ENCODE measurements at places on chromosomes 13 and 19.

DNA sequence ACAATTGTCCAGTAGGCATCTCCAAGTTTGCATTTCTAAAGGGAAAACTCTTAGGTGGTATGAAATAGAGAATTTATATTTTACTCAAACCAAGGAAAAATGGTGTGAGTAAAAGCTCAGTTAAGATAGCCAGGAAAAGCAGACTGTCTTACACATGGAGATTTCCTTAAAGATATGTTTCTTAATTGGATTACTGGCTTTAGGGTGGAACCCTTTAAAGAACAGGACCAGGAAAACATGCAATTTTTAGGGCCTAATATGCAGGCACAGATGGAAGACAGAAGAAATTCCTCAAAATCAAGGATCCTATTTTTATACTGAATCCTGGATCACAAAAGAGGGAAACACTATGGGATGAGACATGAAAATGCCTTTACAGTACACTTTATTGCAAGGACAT is 100.3 kb upstream of the PCDH17 start:
- no peak for DNase-seq

GRCh38 chr19:2330632-2331284 is 2.3 kb downstream of the SPPL2B start:
- DNase-seq: no peak

- peak; percentile 66 for DNase-seq
These were observed at the start of gene LIN7B for GRCh38 chr19:49113762-49114629. Gene LIN7B (plus strand): TSS chr19:49114370. CDS start chr19:49114405, 35 bp downstream.

DNA sequence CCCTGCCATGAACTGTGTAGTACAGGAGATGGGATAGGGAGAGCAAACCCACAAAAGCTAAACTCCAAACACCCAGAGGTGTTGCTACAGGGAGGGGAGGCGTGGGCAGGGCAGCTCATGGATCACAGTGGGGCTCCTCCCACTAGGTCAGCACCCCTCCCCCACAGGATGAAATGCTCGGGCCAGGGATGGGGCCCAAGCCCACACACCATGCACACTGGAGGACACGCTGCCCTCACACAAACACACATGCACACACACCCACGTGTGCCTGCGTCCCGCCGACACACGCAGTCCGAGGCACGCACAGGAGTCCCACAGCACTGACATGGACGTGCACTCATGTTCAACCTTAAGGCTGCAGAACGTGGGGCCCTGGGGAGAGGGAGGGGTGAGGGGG is 6.0 kb upstream of the CCNP start:
- no peak for DNase-seq

DNA sequence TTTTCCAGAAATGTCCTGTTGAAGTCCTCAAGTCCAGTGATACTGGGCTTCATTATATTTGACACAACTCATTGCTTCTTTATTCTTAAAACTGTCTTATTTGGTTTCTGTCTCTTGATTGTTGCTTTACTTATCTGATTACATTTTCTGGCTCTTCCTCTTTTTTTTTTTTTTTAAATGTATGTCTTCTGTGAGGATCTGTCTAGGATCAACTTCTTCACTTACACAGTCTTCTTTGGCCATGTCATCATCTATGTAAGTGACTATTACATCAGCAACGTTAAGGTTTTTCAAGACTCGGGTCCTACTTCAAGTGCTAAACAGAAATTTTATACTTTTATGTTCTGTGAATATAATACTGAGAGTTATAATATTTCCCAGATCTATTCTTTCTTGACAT is 162.1 kb downstream of the PDS5B start:
- no peak for DNase-seq

- DNase-seq: peak; percentile 38
These were observed at the start of gene S1PR2 for GRCh38 chr19:10230861-10231611. Gene S1PR2 (minus strand): TSS chr19:10231331. CDS start chr19:10224905, 6,426 bp downstream.

- DNase-seq: no peak
These were observed 374.5 kb upstream of the NBEA start for GRCh38 chr13:34567597-34567996.

GRCh38 chr13:20699715-20700114 is 3.8 kb upstream of the IL17D start:
- DNase-seq: no peak

- DNase-seq: no peak
These were observed 18.4 kb downstream of the TMEM150B start for GRCh38 chr19:55306712-55307111.

DNA sequence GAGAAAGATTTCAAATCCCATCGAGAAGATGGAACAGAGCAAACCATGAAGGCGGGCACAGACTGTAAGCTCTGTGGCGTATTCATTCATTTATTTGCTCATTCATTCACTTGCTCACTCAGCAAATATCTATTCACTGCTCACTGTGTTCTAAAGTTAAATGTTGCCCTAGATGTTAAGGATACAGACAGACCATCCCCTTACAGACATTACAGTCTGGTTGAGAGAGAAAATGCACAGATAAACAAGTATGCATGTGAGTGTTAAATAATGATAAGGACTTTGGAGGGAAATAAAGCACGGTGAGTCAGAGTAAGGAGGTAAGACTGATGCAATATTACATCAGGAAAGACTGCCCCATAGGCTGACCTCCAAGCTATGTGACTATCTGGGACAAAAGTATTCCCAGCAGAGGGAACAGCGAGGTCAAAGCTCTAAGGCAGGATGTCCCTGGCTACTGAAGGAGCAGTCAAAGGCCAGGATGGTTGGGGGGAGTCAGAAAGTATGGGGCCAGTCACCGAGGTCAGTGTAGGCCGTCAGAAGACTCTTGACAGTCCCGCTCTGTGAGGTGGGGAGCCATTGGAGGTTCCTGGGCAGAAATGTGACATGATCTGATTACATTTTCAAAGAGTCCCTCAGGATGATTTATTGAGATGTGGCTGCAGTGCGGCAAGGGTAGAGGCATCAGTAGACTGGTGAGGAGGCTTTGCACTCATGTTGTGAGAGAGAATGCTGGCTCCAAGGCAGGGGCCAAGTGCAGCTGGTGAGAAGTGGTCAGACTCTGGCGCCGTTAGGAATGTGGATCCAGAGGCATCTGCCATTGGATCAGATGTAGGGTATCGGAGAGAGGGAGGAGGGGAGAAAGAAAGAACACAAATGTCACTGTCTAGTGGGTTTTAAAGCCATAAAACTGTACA is 37.9 kb downstream of the MBNL2 start:
- no peak for DNase-seq

DNA sequence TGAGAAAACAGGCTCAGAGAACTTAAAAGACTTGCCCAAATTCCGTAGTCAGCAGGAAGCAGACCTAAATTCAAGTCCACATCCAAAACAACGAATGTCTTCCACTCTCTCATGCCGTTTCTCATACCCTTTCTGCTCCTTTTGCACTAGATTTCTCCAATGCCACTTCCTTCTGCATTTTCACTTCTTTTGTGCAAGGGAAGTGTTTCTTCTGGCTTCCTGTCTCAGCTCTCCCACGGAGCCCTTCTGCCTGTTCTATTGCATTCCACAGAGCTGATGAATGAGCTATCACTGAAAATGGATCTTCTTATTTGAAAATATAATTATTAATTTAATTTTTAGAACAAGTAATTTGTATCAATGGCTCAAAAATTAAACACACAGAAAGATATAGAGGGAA is 56.1 kb upstream of the STK24 start:
- no peak for DNase-seq

DNA sequence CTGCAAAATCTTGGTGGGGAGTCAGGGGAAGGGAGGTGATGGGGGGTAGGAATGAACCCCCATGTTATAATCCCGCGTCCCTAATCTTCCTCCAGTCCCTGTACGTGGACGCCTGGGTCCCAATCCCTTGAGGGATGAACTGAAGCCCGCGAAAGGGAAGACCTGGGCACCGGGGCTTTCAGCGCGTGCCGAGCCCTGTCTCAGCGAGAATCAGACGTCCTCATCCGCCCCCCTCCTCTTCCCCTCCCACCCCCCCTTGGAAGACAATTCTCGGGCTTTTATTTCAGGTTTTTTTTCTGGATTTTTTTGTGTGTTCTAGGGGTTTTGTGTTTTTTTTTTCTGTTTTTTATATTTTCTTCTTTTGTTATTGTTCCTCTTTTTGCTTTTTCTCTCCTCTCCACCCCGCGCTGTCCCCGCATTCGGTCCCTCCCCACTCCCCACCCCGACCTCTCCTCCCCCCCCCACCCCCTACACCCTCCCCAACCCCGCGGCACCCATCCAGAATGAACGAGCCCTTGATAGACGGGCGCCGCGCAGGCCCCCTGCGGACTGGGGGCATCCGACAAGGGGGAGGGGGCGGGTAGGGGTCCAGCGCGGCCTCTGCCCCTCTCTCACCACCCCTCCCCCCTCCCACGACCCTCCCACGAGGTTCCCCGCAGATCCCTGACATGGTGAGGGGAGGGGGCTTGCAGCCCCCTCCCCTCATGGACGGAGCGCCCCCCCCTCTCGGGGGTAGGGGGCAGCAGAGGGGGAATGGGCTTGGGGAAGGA is 10.3 kb downstream of the C19orf81 start:
- no peak for DNase-seq

GRCh38 chr19:9819596-9819909 is 674 bp upstream of the FBXL12 start:
- DNase-seq: no peak

DNA sequence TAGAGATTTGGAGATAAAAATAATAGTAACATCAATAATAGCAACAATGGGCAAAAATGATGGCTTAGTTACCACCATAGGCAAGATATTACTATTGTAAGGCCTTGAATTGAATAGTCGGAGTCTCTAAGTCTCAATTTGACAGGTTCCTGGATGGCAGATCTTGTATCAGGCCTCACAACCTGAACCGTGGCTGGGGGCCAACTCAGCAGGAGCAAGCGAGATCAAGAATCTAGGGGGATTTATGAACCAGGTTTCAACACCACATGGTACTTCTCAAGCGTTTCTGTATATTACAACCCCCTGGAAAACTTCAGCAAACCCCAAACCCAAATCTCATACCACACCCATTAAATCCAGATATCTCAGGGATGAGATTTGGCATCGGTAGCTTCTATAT is 573.8 kb downstream of the LIG4 start:
- no peak for DNase-seq

- DNase-seq: no peak
These were observed 14.1 kb downstream of the PROSER1 start for GRCh38 chr13:39023761-39024160.

Measured in activated CD4-positive, alpha-beta T cell treated with anti-CD3 and anti-CD28 coated beads, Interleukin-2, amount 50 U/mL, for 24 hours (primary cell).